HCT116 (cell line): ENCODE measurements at places on chromosomes 1 and 21. TPM values are rescaled to one million over a fixed set of nuclear protein-coding genes. Genes with fewer than 3 reads are reported as not detected.

- no peak for DNase-seq
- H3K36me3 ChIP-seq = peaks cover 11% of the 10 kb centered on the region; the same call in 1 of the 2 replicates
- H3K4me1 ChIP-seq = no peaks in the 10 kb centered on the region
These were observed 11.8 kb downstream of the AHCTF1 start for GRCh38 chr1:246919902-246920301.

DNA sequence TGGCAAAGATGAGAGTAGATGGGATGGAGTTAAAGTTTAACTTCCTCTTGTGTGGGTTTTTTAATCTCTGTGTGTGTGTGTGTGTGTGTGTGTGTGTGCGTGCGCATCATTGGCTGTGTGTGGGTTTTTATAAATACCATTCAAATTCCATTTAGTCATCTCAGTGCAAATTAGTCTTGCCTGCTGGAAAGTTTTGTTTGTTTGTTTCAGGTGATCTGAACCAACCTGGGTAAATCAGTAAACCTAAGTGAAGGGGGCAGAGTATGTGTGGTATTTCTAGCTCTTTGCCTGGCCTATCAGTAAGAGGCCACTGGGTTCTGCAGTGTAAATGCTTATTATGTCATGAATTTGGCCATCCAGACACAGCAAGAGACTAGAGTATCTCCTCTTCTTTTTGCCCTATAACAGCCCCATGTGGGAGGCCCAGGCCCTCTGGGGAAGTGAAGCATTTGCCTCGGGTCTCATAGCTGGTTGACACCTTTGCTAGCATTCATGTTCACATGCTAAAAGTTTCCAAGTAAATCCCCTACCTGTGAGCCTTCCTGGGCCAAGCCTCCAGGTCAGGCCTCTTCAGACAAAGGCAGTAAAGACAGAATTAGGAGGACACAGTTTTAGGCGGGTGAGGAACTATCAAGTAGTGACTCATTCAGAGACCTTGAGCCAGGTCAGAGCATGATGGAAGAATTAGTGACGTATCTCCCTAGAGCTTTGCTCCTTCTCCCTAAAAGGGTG is 14.7 kb downstream of the INTS3 start:
- H3K27me3 ChIP-seq = no peaks in the 10 kb centered on the region
- H3K4me3 ChIP-seq = no peak overlapping the region
- H3K36me3 ChIP-seq = peaks cover 22% of the 10 kb centered on the region
- no peaks in the 10 kb centered on the region for H3K4me1 ChIP-seq
- no peak for DNase-seq
- H3K27ac ChIP-seq = no peak overlapping the region

The AKR7A2 gene
- total RNA-seq = 90.8 TPM

The SMYD3 gene
- 33.6 TPM for total RNA-seq

GRCh38 chr1:156368157-156368658 is 803 bp upstream of the RHBG start:
- H3K27ac ChIP-seq = no peak overlapping the region
- no peaks in the 10 kb centered on the region for H3K27me3 ChIP-seq
- peaks cover 17% of the 10 kb centered on the region for H3K4me1 ChIP-seq
- no peak overlapping the region for H3K4me3 ChIP-seq

DNA sequence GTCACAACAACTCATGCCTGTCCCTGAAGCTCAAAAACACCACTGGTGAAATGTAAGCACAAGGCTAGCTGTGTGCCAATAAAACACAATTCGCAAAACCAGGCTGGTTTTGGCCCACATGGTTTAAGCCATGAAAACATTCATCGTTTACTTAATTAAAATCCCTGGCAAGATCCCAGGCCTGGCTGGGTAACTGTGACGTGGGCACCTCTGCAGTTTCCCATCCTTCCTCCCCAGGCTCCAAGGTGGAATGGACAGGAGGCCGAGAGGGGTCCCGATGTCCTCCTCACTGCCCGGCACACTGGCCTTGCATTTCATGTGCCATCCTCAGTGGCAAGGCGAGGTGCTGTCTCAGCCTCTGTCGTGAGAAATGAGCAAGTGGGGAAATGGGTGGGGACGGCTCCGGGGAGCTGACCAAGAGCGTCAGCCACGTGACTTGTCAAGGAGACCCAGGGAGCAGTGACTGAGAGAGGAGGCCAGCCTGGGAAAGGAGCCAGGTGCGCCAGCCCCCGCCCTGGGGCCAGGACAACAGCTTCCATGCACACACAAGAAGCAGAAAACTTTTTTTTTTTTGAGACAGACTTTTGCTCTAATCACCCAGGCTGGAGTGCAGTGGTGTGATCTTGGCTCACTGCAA is 153.1 kb upstream of the RAB4A start:
- no peaks in the 10 kb centered on the region for H3K36me3 ChIP-seq
- H3K27me3 ChIP-seq = no peaks in the 10 kb centered on the region
- H3K4me1 ChIP-seq = peaks cover 12% of the 10 kb centered on the region
- DNase-seq = no peak

- no peaks in the 10 kb centered on the region for H3K36me3 ChIP-seq
- H3K4me1 ChIP-seq = no peaks in the 10 kb centered on the region
- H3K27me3 ChIP-seq = no peaks in the 10 kb centered on the region
These were observed 11.8 kb downstream of the CD101 start for GRCh38 chr1:117013309-117013858.

DNA sequence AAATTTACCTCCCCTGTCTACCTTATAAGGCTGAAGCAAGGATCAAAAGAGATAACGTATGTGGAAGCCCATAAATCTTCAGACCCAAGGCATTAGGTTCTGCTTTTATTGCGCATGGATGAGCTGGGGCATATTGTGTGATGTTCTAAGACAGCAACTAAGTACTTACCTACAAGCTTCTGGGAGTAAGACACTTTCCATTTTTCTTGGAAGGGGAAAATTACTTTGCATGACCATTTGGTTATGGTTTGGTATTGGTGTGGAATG is 21.1 kb downstream of the LMOD1 start:
- no peaks in the 10 kb centered on the region for H3K27me3 ChIP-seq
- H3K27ac ChIP-seq = no peak overlapping the region
- no peak for DNase-seq
- H3K4me3 ChIP-seq = no peak overlapping the region
- no peaks in the 10 kb centered on the region for H3K36me3 ChIP-seq

- no peaks in the 10 kb centered on the region for H3K27me3 ChIP-seq
- H3K4me3 ChIP-seq = no peak overlapping the region
- no peaks in the 10 kb centered on the region for H3K36me3 ChIP-seq
These were observed 474.5 kb downstream of the PTPRC start for GRCh38 chr1:199113265-199113869.

- no peaks in the 10 kb centered on the region for H3K27me3 ChIP-seq
- peaks cover 11% of the 10 kb centered on the region; the same call in 1 of the 2 replicates for H3K36me3 ChIP-seq
- no peak for DNase-seq
These were observed 35.3 kb downstream of the MTF2 start for GRCh38 chr1:93114391-93114790.

DNA sequence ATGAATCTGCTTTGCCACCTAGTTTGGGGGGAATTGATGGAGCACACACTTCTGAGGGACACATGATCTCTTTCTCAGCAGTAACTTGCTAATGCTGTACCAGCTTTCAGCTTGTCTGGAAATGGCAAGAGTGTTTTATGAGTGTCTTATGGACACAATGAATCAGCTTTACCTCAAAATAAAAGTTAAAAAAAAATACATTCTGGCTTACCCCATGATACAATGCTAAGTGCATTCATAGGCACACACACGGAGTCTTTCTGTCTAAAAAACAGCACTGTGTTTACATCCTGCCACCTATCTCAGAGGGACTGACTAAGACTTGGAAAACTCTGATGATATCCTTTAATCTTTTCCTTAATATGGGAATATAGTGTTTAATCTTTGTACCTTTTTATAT is 455.5 kb upstream of the ADAMTS5 start:
- H3K27me3 ChIP-seq = no peaks in the 10 kb centered on the region
- H3K4me3 ChIP-seq = no peak overlapping the region

DNA sequence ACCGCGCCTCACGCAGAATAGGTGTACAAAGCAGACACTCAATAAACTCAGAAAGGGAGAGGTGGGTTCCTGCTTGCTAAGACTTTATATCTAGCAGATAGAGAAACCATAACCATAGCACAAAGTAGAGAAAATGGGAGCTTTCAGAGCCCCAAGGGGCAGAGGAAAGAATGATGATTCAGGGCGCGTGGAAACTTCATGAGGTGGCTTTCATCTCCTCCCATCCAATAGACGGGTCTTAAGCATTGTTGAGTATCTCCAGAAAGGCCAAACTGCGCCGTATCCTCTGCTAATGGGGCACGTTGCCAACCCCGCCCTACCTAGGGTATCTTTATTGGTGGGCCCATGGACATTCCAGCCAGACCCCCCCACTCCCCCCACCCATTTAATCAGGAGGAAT is 778 bp upstream of the MIXL1 start:
- H3K4me1 ChIP-seq = no peaks in the 10 kb centered on the region
- H3K27ac ChIP-seq = no peak overlapping the region

DNA sequence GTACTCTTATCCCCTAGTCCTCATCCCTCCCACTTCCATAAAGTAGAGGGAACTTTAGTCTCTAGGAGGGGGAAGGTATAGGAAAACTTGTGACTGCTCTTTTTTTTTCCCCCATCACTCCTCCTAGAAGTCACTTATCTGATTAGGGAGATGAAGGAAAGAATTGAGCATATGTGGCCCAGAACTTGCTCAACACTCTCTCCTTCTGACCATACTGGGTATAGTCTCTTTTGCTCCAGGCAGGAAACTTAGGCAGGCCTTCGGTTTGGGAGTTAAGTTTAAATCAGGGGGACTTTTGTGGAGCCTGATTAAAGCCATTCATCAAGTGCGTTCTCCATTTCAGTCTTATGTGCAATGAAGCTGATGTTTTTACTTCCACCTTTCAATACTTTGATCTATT is 5.8 kb downstream of the UBE2U start:
- no peaks in the 10 kb centered on the region for H3K27me3 ChIP-seq
- no peak overlapping the region for H3K27ac ChIP-seq
- DNase-seq = no peak
- no peaks in the 10 kb centered on the region for H3K36me3 ChIP-seq
- no peak overlapping the region for H3K4me3 ChIP-seq

- H3K36me3 ChIP-seq = peaks cover 48% of the 10 kb centered on the region
- no peaks in the 10 kb centered on the region for H3K4me1 ChIP-seq
- no peak overlapping the region for H3K4me3 ChIP-seq
- H3K27ac ChIP-seq = no peak overlapping the region
These were observed 9.4 kb downstream of the USP16 start for GRCh38 chr21:29033871-29034270.

- no peaks in the 10 kb centered on the region for H3K36me3 ChIP-seq
- H3K4me1 ChIP-seq = no peaks in the 10 kb centered on the region
- H3K4me3 ChIP-seq = no peak overlapping the region
- peaks cover 68% of the 10 kb centered on the region for H3K27me3 ChIP-seq
- no peak overlapping the region for H3K27ac ChIP-seq
These were observed 101.8 kb upstream of the ERG start for GRCh38 chr21:38600106-38600505.

The OR10J1 gene
- not detected for total RNA-seq

The KRTAP19-8 gene
- total RNA-seq = not detected

The TRAF3IP3 gene
- 0.34 TPM for total RNA-seq

DNA sequence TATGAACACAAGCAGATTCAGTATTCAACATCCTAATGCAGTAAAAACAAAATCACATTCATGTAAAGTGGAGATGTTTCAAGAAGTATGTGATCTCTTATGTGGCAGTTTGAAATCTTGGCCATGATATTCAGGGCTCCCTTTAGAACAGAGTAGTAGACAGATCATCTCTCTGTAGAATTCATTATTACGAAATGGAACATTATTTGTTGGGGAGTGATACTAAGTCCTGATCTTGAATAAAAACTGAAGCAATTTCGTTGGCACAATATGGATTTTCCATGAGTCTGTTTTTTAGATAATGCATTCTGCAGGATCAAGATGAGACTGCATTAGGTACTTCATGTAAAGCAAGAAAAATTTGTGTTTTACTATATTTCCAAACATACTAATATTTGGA is 264.4 kb upstream of the NRIP1 start:
- no peak overlapping the region for H3K27ac ChIP-seq
- no peak overlapping the region for H3K4me3 ChIP-seq
- no peaks in the 10 kb centered on the region for H3K4me1 ChIP-seq
- H3K27me3 ChIP-seq = no peaks in the 10 kb centered on the region
- H3K36me3 ChIP-seq = no peaks in the 10 kb centered on the region
- no peak for DNase-seq

DNA sequence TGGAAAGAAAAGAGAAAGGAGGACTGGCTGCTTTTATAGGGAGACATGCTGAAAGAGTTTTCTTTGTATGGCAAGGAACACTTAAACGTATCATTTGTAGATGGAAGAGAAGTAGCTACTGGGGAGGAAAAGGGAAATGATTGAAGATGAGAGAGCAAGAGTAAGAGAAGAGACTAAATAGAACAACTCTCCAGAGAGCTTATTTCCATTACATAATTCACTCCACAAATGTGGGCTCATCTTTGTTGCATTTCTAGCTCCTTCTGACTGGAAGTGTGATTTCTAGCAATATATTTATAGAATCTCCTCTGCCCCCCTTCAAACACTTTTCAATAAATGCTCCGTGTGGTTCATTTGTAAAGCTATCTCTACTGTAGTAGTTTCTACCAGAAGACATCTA is 71.0 kb downstream of the ST6GALNAC5 start:
- H3K27ac ChIP-seq = no peak overlapping the region
- no peaks in the 10 kb centered on the region for H3K27me3 ChIP-seq
- H3K36me3 ChIP-seq = no peaks in the 10 kb centered on the region
- no peak overlapping the region for H3K4me3 ChIP-seq

DNA sequence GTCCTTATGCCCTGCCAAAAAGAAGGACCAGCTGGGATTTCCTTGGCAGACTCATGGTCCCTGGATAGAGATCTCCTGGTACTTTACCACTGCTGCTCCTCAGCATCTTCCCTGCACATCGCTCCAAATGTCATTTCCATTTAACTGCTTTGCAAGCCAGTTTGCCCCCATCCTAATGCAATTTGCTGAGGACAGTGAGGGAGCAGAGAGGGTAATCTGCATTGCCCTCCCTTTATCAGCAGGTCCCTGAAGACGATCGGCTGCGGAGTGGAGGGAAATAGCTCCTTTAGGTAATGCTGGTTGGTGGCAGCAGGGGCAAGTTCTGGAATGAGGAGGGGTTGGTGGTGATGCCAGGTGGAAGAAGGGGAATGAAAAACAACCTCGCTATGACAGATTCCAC is 2.7 kb downstream of the PLXNA2 start:
- peaks cover 57% of the 10 kb centered on the region for H3K27me3 ChIP-seq
- H3K27ac ChIP-seq = no peak overlapping the region
- H3K4me3 ChIP-seq = no peak overlapping the region
- no peaks in the 10 kb centered on the region for H3K36me3 ChIP-seq

- no peak overlapping the region for H3K4me3 ChIP-seq
- no peaks in the 10 kb centered on the region for H3K36me3 ChIP-seq
- no peak overlapping the region for H3K27ac ChIP-seq
These were observed 139.9 kb downstream of the ASTN1 start for GRCh38 chr1:177024623-177025022.

The TATDN3 gene
- total RNA-seq = 16.3 TPM

The GRHL3 gene
- 1.0 TPM for total RNA-seq

The LMOD1 gene
- 0.12 TPM for total RNA-seq

The RGS5 gene
- 4.6 TPM for total RNA-seq

DNA sequence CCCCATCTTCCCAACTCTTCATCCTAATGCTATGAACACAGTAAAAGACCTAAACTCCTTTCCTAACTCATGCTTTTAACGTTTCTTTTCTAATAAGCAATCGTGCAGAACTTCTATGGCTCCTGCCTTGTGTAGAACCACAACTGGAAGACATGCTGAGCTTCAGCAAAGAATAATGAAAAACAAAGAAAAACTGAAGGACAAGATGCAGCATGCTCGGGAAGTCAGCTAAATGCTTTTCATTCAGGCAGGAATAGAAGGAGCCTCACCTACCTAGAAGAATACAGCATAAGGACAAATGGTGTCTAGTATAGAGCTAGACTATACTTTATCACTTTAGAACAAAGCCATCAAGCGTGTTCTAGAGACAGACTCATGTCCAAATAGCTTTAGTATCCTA is 45.9 kb downstream of the LUZP1 start:
- H3K36me3 ChIP-seq = no peaks in the 10 kb centered on the region
- no peak overlapping the region for H3K27ac ChIP-seq
- H3K4me1 ChIP-seq = peaks cover 10% of the 10 kb centered on the region

- H3K27ac ChIP-seq = no peak overlapping the region
- H3K27me3 ChIP-seq = no peaks in the 10 kb centered on the region
These were observed 19.4 kb downstream of the CC2D1B start for GRCh38 chr1:52346653-52347052.
